ENCODE measurements at places on chromosomes 7 and 10.

DNA sequence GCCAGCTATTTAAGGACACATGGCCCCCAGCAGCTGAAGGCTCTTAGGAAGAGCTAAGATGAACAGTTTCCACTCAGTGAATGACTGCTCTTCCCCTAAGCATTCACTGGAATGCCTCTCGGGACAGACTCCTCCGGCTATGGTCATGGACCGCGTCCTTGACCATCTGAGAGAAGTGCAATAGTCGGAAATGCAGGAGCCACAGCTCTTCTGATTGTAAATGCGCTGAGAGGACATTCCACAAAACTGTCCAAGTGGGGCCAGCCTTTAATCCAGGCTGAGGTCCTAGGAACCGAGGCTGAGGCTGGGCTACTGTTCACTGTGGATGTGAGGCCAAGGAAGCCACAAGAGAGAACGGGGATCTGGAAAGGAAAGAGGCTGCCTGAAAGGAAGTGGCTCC lies 162.0 kb upstream of the TMEM72 start:
- DNase-seq: no peak

DNA sequence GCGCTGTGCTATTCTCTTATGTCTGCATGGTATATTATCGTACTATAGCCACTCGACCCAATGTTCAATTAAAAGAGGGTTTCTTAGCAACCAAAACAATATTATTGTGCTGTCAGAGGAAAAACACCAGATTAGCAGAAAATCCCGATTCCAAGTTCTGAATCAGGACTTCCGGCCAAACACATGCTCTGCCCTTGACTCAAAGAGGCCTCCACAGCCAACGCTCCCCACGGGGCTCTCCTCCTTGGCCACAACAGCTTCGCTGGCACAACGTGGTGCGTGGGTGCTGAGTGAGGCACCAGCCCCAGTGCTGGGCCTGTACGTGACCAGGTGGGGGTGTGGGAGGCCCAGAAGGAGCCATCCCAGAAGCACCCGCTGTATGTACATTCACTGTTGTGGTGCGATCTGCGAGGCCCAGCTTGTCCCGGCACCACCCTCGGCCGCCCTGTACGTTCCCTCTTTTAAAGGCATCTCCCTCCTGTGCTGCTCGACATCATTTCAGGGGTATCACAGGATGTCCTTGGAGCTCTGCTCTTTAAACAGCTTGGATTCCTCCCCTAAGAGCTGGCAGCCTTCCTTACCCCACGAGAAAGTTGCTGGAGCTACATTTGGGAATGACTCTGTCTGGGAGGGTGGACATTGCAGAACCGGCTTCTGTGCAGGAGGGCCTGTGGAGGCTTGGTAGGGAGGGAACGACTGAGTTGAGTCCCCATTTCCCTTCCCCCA lies 736.2 kb downstream of the PARD3 start:
- DNase-seq: no peak

GRCh38 chr10:58457761-58458616 lies 54.7 kb upstream of the BICC1 start:
- DNase-seq: no peak

DNA sequence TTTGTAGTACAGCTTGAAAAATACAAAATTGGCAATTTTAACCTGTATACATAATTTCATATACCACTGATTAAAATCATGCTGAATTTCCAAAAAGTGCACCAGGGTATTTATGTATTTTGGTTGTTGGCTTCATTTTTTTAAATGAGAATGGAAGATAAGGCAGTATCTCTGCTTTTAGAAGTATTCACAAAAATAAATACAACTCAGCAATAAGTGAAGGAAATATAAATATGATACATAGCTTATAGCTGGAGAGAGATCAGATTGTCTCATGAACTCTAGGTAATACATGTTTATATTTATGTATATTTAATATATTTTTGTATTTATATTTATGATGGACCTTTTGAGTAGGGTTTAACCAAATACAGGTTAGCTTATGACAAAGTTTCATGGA lies 81.0 kb downstream of the KMT2E start:
- DNase-seq: no peak

- DNase-seq: no peak
These were observed 52.7 kb upstream of the VIPR2 start for GRCh38 chr7:159197066-159197975.

GRCh38 chr7:13860734-13861133 lies 128.7 kb downstream of the ETV1 start:
- DNase-seq: no peak

DNA sequence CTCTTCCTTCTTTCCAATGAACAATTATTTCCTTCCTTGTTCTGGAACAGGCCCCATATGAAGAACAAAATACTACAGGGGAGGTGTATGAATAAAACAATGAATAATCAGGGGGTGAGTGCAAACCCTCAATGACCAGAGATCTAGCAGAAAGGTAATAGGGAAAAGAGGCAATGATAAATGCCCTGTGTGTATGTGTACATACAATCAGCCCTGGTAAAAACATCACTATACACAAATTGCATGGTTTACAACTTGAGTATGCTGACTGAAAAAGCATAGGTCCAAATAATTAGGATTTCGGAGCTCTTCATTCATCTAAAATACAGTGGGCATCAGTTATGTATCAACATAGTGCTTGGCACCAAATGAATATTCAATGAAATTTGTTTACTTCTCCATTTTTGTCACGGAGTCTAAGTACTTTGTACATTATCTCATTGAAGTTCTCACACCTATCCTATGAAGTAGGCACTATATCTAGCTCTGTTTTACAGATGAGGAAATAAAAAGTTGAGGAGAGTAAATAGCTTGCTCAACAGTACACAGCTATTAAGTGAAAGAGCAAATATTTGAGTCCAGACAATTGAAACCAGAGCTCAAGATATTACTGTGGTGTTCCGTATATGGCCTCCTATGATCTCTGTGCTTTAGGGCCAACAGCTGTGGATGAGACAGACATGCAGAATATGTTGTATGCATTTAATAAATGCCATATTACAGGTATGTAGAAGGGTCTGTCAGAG lies 1065.4 kb downstream of the SORCS3 start:
- no peak for DNase-seq

DNA sequence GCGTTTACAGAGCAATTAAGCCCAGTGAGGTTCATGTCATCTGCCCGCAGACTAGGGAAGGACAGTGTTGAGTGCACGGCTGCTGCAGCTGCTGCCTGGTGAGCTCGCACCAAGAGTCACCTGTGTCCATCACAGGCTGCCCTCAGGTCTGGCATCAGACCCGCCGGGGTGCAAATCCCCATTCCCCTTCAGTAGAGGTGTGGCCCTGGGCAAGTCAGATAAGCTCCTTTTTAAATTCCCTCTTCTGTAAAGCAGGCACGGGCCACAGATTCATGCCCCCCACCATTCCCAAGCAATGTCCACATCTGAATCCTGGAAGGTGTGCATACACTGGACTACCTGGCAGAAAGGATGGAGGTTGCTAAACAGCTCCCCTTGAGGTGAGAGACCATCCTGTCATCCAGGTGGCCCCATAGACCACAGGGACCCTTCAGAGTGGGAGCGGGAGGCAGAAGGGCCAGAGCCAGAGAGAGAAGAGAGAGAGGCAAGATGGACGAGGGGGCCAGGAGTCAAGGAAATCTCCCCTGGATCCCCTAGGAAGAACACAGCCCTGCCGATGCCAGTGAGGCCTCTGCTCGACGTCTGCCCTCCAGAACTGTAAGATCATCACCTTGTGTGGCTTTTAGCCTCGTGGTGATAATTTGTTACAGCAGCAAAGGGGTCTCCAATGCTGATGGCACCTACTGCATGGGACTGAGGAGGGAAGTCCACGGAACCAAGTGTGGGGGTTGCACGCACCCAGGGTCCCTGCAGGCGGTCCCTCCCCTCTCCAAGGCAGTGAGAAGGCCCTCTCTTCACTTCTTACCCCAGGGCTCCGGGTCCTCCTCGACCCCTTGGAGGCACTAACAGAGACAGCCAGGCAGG lies 168.8 kb downstream of the TCERG1L start:
- no peak for DNase-seq

DNA sequence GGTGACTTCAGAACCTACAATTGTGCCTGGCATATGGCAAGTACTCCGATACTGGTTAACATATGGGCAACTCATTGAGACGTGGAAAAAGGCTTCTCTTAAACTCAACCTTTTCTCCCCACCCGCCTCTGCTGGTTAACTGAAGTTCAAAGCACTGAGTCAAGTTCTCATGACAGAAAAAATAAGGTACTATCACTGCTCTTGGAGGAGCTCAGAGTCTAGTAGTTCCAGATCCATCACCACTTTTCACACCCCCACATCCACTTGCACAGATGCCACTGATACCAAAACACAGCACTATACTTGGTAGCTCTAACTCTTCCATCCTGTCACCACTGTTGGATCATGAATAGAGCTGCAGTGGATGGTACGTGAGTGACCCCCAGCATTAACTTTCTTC lies 36.2 kb downstream of the CCDC6 start:
- no peak for DNase-seq

- DNase-seq: peak; percentile 19
These were observed at the start of gene GTF2IRD1 for GRCh38 chr7:74453322-74454011. Gene GTF2IRD1, plus strand, starts transcription at chr7:74453906. Its CDS starts 54,175 bp downstream, at chr7:74508081.

GRCh38 chr10:7813481-7813880 lies 4.8 kb upstream of the TAF3 start:
- DNase-seq: no peak

DNA sequence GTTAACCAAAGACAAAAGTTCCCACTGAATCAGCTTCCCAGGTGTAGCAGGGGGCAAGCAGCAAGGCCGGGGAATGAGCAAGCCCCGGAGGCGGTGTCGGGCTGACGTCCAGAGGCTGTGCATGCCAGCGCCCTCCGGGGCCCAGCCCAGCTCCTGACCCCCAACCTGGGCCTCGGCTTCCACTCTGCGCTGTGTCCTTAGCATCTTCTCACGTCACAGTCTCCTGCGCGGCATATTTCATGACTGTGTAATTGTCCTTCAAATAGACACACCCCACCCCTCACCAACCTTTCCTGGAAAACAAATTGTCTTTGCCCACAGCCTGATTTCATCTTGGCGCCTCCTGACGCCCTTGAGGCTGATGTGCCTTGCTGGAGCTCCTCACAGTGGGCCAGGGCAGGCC lies 133.5 kb downstream of the RGS10 start:
- DNase-seq: no peak

GRCh38 chr10:73959484-73960243 lies 38.3 kb upstream of the VCL start:
- DNase-seq: no peak

DNA sequence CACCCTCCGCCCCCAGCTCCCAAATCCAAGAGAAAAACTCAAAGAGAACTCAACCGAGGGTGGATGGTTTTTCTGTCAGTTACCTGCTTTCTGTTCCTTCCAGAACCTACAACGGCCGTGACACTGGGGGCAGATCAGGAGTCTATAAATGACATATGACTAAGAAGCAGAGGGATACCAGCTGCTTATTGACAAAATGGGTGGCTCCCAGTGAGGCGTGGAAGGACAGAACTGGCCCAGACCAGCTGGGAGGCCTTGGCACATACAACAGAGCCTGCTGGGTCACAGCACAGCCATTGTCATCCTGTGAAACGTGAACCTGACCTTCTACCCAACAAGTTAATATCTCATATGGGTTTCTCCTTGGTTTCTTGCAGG lies 84.3 kb upstream of the ADRB1 start:
- DNase-seq: no peak

DNA sequence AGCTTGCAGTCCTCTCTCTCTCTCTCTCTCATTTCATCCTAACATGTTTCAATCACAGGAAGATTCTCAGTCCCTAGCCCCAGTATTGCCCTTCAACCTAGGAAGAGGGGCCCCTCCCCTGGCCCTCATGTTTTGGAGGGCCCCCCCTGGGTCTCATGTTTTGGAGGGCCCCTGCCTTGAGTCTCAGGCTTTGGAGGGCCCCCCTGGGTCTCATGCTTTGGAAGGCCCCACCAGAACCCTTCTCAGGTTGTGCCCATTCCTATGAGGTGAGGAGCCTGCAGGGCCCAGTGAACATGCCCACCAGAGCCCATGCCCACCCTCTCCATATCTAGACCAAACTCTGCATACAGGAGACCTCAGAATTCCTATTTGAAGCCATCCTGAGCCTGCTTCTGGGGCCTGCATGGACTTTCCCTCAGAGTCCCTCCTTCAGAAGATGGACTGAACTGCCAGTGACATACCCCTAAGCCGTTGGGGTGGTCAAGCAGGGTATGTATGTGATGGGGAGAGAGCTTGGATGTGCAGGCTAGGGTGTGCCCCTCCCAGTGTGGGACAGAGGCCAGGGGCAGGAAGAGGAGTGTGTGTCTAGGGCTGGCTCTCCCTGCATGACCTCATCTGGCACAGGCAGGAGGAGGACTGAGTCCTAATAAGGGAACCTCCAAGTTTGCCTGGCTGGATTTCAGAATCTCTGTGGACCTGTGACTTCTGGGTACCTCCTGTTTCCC lies 8.1 kb upstream of the VDAC2 start:
- DNase-seq: no peak

GRCh38 chr7:101362334-101363195 lies at the start of gene COL26A1:
Gene COL26A1, plus strand, starts transcription at chr7:101362875. Its CDS starts 158 bp downstream, at chr7:101363033.
- DNase-seq: no peak

DNA sequence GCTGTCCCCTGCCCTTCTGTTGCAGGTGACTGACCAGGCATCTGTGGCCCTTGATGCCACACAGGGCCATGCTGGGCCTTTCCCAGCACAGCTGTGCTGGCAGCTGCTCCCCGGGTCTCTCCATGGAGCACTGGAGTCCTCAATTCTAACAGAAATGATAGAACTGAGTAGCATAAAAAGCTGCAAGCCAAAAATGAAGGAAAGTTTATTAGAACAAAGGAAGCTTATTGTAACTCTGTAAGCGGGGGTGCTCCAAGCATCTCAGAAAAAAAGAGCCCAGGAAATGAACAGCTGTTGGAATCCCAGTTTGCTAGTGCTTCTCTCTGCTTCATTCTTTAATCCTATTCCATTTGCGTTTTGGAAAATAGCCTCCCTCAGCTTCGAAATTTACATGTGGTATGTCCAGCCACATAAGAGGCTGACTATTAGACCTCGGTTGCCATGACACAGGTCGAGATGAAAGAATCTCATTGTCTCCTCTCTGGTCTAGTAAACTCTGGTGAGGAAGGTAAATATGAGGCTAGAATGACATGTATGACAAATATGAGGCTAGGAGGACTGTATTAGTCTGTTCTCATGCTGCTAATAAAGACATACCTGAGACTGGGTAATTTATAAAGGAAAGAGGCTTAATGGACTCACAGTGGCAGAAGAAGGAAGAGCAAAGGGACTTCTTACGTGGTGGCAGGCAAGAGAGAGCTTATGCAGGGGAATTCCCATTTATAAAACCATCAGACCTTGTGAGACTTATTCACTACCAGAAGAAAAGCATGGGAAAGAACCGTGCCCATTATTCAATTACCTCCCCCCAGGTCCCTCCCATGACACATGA lies 23.7 kb downstream of the EPDR1 start:
- DNase-seq: no peak

DNA sequence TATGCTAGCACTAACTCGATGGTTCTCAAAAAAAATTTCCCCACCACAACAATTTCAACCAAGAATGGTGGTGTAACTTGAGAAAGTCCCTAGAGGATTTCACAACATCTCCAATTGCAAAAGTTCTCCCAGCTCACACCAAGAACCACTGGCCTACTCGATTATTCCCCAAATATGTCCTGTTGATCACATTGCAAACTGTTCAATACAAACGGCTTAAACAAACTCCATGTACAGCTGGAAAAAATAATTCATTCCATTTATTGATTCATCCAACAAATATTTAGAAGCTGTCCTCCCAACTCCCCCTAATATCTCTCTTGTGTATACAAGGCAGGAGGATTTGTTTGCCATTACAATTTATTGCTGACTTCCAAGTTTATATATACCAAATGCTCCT lies 19.1 kb downstream of the TMEM176B start:
- no peak for DNase-seq

All from CD4-positive, alpha-beta T cell treated with Interferon gamma for 1 hour (primary cell).